ENCODE measurements at places on chromosomes 16 and 17. TPM values are rescaled to one million over a fixed set of nuclear protein-coding genes. Genes with fewer than 3 reads are reported as not detected.

OR2C1 gene
- 0.04 TPM for polyA plus RNA-seq

HSD17B1 gene
- polyA plus RNA-seq, result 2.4 TPM

KRTAP2-2 gene
- not detected for polyA plus RNA-seq

HEATR3 gene
- 14.3 TPM for polyA plus RNA-seq

WNK4 gene
- 1.6 TPM for polyA plus RNA-seq

KRTAP1-1 gene
- not detected for polyA plus RNA-seq

TRAF7 gene
- polyA plus RNA-seq, result 64.9 TPM

TLCD3B gene
- polyA plus RNA-seq, result 0.47 TPM

CCDC154 gene
- 1.4 TPM for polyA plus RNA-seq

ECI1 gene
- polyA plus RNA-seq, result 246 TPM

GSE1 gene
- 25.6 TPM for polyA plus RNA-seq

NXN gene
- polyA plus RNA-seq, result 2.2 TPM

TMEM106A gene
- 5.9 TPM for polyA plus RNA-seq

FSCN2 gene
- polyA plus RNA-seq, result 1.3 TPM

BRIP1 gene
- polyA plus RNA-seq, result 1.8 TPM

CCL4 gene
- 2.7 TPM for polyA plus RNA-seq

CA10 gene
- not detected for polyA plus RNA-seq

KRT17 gene
- 1.8 TPM for polyA plus RNA-seq

TEKT1 gene
- polyA plus RNA-seq, result 0.16 TPM

ABCA8 gene
- polyA plus RNA-seq, result not detected

GINS3 gene
- 1.4 TPM for polyA plus RNA-seq

RNF151 gene
- polyA plus RNA-seq, result not detected

NOG gene
- not detected for polyA plus RNA-seq

KCNJ18 gene
- polyA plus RNA-seq, result not detected

NLRP1 gene
- polyA plus RNA-seq, result 3.5 TPM

MGAT5B gene
- 0.40 TPM for polyA plus RNA-seq

PHF23 gene
- 40.3 TPM for polyA plus RNA-seq

WFIKKN1 gene
- 5.7 TPM for polyA plus RNA-seq

ITGAL gene
- polyA plus RNA-seq, result 2.8 TPM

PLLP gene
- 141 TPM for polyA plus RNA-seq

ZNF423 gene
- polyA plus RNA-seq, result 2.9 TPM
